ENCODE measurements at places on chromosomes 1 and 21.
A peak's percentile ranks its signal among the peaks of the same experiment; 100 is the strongest.

DNA sequence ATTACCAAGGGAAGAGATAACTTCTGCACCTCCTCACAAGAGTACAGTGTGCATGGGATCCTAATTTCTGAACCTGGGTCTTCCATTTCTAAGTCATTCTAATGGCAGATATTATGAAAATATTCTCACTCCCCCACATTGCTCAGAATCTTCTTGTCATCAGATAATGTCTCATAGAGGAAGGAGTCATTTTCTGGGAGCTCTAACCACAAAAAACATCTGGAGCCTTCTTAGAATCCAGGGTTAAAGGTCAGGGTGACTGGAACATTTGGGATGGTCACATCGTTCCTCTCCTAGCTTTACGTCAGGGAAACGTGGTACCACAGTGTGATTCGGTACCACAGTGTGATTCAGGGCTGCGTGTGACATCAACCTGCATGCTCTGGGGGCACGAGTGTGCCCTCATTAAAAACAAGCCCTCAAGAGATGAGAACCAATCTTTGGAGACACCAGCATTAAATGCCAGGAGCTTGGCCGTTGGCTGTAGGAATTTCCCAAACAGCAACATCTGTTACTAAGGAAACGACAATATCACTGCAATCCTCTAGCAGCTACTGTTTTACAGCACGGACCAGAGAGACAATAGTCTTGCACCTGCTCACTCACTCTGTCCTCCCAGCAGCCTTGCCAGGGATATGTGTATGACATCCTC, 179.1 kb downstream of the PSMG1 start:
- DNase-seq: peak; percentile 69

DNA sequence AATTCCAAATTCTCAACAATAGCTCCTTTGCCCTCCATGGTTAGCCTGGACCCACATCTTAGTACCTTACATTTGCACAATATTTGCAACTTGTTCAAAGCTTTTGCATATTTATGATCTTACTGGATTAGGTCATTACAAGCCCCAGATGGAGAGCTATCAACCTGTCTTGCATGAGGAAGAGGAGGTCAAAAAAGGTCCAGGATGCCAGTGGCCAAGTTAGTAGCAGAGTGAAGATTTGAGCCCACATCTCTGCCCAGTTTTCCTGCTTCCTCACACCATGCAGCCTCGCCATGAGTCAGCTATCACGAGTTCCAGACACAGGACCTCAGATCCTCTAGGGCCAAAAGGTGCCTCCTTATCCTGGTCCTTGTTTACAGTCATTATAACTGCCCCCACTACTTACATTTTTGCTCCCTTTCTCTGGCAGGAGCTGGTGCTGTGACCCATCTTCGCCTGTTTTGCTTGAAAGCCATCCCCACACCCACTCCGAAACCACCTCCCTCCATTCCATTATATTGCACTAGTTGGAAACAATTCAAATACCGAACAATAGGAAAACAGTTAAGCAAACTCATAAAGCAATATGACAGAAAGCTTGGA, 5.0 kb upstream of the AHCYL1 start:
- DNase-seq: no peak

DNA sequence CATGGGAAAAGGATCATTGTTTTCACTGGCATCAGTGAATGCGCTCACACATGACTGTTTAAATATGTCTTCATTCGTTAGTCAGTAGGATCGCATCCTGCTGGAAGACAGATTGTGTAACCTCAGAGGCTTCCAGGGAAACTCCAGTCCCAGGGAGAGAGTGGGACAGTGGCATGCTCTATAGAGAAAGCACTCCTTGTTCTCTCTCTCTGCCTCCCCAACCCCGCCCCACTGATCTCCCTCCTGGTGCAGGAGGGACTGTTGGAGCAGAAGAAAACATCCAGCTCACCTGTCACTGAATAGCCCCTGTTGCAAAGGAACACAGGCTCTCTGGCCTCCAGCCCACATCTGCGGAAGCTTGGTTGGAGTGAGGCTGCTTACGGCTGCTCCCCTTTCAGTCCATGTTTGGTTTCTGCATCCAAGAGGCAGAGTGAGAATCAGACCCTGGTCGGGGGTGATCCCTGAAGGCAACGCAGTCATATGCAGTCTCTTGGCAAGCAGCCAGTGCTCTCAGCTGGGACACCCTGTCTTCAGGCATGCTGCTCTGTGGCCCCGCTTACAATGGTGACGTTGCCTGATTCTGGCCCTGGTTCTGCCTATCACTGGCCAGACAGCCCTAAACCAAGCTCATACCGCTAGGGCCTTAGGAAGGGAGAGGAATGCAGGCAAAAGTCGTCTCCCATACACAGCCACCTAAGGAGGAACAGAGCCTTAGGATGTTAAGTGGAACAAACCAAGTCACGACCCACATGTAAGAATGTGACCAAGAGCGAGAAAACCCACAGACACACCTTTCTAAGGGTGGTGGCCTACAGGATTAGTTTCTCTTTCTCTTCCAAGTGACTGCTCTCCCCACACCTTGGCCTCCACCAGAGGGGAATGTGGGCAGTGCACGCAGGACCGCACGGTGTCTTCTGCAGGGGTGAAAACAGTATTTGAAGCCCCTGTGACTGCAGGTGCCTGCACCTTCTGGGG, 39.7 kb downstream of the BACE2 start:
- DNase-seq: no peak

DNA sequence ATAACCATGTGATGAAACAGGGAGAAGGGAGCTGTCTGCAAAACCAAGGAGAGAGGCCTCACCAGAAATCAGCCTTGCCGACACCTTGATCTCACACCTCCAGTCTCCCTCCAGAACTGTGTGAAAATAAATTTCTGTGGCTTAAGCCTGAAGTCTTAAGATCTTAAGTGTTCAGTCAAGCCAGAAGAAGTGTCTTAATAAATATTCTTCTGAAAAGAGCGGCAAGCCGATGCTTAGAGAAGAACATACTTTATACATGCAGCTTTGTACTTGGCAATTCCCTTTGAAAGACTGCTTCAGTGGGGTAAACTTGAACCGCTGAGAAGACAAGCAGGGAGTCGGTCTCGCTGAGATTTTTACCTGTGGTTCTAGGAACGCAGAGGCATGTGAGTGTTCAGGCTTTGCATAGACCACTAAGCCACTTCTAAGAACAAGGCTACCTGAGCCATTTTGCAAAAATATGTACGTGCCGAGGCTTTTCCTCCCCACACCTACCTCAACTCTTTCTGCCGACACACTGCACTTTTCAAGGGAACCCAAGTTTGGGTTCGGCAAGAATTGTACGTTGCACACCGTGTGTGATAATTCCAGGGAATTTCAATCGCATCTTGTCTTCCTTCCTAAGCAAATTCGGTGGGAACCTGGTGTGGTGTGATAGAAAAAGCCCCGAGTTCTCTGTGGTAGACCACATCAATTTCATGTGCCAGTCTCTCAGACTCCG, 3.4 kb downstream of the RUNX1 start:
- DNase-seq: no peak

DNA sequence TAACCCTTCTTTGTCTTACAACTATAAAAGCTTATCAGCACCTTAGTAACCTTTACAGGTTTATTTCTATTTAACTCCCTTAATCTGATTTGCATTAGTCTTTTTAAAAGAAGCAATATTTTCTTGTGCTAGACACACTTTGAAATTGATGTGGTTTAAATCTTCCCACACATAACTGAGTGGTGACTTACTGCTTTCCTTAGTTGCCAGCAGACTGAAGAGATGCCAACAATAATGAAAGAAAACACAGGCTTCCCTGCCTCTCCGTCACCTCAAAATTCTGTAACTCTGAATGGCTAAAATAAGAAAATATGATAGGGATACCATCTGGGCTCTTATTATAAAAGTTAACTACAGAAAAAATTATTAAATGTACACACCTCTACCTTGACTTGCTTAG, 196.8 kb downstream of the PTBP2 start:
- no peak for DNase-seq

- DNase-seq: no peak
These were observed 13.5 kb upstream of the COL16A1 start for GRCh38 chr1:31717341-31717740.

DNA sequence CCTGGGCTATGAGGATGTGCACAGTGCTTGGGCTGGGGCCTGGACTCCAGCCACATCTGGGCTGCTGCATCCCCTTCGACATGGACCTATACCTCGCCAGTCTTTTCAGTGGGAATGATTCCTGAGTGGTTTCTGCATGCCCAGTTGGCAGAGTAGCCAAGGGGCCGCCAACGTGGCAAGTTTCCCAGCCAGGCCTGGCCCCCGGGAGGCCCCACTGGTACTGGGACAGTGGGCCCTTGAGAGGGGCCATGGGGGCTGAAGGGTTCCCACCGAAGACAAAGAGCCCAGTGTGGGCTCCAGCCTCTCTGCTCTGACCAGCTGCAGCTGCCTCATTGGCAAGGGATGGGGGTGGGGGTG, 15.4 kb downstream of the RAP1GAP start:
- no peak for DNase-seq

GRCh38 chr1:11845641-11846335, 1.8 kb downstream of the NPPA start:
- DNase-seq: no peak

GRCh38 chr1:147630022-147630421, 40.3 kb downstream of the ACP6 start:
- no peak for DNase-seq

DNA sequence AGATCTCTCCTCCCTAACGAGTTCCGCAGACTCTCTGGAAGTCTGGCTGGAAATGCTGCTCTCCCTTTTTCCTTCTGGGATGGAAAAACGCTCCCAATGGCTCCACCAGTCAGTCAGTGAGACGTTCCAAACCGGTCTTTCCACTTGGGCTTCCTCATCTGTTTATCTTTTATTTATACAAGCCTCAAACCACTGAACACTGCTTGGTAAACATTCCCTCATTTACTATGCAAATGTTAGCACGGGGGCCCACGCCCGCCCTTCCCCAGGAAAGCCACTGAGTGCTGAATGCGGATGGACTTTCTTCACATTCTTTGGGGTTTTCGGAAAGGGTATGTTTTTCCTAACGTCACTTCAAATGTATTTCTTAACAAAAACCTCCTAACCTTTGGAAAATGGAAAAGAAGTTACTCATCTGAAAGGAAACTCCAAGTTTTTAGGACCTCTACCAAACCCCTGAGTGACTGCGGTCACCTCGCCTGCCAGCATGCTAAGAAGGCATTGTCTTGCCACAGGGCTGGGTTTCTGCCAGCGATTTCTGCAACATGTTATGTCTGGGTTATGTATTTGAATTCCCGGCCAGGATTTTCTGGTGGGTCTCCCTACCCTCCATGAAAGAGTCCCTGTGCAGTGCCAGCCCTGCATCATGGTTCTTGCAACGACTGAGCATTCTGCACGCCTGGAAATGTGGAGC, 14.0 kb upstream of the UMODL1 start:
- peak; percentile 79 for DNase-seq

DNA sequence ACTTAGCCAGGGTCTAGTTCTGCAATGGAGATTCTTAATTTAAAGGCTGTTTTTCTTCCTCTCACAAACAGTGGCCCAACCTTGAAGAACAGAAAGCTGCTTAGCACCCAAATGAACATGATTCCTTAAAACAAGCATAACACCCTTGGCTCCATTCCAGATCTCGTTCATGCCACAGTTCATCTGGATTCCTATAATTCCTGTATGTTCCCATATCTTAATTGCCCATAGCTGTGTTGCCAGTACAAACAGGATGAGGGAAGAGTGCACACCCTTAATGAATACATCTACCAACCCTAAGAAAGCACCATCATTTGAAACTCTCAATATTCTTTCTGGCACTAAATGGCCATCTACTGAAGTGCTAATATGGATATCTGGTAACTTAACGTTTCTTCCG, 45.5 kb downstream of the TGFB2 start:
- DNase-seq: peak; percentile 29

DNA sequence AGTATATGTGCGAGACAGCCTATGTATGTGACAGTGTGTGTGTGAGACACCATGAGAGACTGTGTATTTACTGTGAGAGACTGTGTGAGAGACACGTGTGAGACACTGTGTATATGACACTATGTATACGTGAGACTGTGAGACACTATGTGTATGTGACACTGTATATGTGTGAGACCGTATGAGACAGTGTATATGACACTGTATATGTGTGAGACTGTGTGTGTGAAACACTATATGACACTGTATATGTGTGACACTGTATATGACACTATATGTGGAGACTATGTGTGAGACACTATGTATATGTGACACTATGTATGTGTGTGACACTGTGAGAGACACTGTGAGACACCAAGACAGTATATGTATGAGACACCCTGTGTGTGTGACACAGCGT, 52.9 kb upstream of the KDM4A start:
- no peak for DNase-seq

GRCh38 chr1:103520822-103521221, 4.7 kb upstream of the RNPC3 start:
- DNase-seq: no peak

DNA sequence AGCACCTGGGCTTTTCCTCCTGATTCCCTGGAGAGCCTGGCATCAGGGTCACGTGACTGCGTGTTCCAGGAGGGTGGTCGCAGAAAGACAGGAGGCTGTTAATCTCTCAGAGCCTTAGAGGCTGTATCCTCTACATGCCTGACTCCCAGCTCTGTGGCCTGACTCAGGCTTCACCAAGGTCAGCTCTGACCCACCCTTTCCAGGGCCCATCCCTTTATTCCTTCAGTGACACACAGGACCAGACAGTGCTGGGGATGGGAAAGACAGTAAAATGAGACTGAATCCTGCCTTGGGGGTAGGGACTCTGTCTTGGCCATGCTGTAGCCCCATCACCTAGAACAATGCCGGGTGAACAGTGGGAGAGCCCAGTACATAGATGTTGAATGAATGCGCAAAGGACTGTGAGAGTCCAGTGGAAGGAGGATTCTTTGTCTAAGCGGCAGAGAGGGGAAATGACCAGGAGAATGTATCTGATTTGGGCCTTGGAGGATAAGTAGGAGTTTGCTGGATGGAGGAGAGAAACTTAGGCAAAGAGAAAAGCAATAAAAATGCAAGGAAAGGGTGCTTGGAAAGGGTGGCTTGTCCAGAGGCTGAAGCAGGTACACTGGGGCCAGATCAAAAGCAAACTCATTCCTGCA, 33.0 kb downstream of the EPHX1 start:
- DNase-seq: no peak

GRCh38 chr1:107529511-107530149, 388.8 kb downstream of the NTNG1 start:
- peak; percentile 83 for DNase-seq

- no peak for DNase-seq
These were observed 112.3 kb downstream of the CRYAA start for GRCh38 chr21:43280949-43281633.

DNA sequence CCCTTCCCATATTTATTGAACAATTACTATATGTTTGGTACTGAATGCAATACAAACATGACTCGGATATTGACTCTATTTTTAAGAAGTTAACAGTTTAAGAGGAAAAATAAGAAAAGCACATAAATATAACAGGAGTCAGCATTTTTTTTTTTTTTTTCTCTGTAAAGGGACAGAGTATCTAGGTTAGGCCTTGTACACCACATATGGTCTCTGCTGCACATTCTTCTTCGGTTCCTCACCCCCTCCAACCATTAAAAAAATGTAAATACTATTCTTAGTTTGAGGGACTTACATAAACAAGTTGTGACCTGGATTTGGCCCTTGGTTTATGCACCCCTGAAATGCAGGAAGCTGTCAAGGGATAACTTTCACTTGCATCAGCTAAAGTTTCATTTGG, 40.4 kb downstream of the PHC2 start:
- no peak for DNase-seq

All from NCI-H1417 (cell line).